Type B pancreatic cell (in vitro differentiated cells): ENCODE measurements at places on chromosomes 16 and 17. TPM values are rescaled to one million over a fixed set of nuclear protein-coding genes. Genes with fewer than 3 reads are reported as not detected.

GRCh38 chr17:56756536-56756935 is 77.2 kb downstream of the C17orf67 start:
- no peak for DNase-seq

GRCh38 chr17:40075201-40075941 is 12.6 kb downstream of the THRA start:
- no peak for DNase-seq

Gene LPO
- total RNA-seq = not detected in 2 replicates

Gene CACNG4
- total RNA-seq = 27.5 and 32.1 TPM in 2 replicates
